ENCODE measurements at places on chromosomes 7 and 10.

- DNase-seq = no peak
Observed at GRCh38 chr10:3122486-3123205, 49.9 kb downstream of the PITRM1 start.

GRCh38 chr10:14407567-14407966, 76.8 kb upstream of the FRMD4A start:
- DNase-seq = no peak

- DNase-seq = no peak
Observed at GRCh38 chr7:37113661-37114355, 334.9 kb downstream of the ELMO1 start.

DNA sequence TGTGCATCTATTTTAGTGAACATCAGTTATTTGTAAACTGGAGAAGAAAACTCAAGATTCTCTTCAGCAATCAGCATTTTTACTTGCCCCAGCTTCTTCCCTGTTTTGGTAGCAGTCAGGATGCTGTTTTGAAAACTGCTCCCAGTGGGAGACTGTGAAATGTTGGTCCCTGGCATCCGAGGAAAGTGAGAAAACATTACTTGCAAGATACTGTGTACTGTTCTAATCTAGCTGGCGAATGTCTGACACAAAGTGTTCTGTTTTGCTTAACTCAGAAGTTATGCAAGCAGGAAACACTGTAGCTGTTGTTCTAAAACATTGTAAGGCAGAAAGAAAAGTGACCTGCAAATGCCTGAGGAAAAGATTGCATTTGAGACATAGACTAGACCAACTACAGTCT, 171.8 kb upstream of the POM121L12 start:
- DNase-seq = no peak

DNA sequence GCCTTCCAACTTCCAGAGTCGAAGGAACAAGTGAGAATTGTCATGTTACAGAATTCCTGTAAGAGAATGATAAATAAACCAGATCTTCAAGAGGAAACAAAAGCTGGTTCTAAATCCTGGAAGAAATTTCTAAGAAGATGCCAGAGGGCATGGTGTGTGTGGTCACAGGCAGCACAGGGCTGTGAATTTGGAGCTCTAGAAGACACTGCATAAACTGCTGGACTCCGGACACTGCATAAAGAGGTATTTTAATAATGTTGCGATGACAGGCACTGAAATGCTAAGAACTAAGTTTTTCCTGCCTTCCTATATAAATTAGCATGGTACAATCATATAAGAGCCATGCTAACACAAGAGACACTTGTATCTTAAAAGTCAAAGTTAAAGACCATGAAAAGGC, 86.0 kb downstream of the LARP4B start:
- no peak for DNase-seq

DNA sequence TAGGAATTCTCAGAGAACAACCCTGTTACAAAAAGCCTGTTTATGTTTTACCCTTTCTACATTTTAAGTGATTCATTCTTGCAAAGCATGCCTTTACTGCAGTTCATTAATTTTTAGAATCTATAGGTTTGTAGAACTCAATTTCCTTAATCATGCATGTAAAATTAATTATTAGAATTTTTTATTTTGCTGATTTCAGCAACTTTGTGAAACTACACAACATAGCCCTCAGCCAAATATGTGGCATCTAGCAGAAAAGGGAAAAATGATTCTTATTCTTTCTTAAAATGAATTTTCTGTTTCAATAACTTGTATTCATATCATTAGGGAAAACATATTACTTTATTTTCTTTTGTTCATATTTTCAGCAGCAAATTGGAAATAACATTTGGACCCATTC, 392.9 kb upstream of the PFKP start:
- DNase-seq = no peak

GRCh38 chr7:94294471-94295131, 100.1 kb upstream of the COL1A2 start:
- no peak for DNase-seq

DNA sequence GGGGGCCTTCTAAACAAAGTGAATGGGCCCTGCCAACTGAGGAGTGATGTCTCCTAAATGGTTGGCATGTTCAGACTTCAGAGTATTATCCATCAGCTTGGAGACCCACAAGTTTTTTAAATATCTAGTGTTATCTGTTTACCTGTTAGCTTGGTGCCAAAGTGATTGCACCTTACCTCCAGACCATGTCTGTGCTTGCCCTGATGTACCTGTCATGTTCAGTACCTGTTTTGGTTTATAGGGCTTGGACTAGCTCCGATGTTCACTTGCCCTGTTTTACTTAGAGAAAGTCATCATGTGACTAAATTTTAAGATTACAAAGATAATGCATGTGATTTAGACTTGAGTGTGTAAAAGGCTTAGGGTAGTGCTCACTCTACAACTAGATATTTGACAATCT, 67.7 kb downstream of the CNNM2 start:
- DNase-seq = no peak

DNA sequence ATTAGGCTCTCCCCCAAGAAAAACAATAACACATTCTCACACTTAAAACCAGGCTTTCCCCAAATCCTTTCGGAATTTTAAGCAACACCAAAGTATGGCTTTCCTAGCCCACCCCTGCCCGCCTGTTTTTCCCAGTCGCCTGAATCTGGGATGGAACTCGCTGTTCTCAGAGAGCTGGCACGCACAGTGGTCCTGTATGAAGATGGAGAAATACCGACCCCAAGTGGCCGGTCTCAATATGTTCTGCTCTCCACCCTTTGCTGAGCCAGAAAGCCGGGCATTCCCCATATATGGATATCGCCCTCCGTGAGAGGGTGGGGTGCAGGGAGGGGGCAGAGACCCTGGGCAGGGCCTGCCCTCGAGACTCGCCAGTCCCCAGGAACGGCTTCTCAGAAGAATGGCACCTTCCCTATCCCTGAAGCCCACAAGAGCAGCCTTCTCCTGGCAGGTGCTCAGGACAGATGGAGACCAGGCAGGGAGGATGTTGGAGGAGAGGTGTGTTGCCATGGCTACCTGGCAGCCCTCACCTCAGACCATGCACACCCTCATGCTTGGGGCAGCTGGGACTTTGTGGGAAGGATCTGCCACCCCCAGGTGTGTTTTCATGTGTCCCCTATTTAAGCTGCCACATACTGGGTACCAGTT, 3.4 kb downstream of the TACR2 start:
- peak; percentile 75 for DNase-seq

DNA sequence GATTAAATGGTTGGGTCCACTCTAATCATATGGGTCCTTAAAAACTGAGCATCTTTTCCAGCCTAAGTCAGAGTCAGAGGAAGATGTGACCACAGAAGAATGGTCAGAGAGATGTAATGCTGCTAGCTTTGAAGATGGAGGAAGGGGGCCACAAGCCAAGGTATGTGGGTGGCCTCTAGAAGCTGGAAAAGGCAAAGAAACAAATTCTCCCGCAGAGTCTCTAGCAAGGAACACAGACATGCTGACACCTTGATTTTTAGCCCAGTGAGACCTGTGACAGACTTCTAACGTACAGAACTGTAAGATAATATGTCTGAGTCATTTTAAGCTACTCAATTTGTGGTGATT, 1.5 kb upstream of the EXOC6 start:
- DNase-seq = no peak

DNA sequence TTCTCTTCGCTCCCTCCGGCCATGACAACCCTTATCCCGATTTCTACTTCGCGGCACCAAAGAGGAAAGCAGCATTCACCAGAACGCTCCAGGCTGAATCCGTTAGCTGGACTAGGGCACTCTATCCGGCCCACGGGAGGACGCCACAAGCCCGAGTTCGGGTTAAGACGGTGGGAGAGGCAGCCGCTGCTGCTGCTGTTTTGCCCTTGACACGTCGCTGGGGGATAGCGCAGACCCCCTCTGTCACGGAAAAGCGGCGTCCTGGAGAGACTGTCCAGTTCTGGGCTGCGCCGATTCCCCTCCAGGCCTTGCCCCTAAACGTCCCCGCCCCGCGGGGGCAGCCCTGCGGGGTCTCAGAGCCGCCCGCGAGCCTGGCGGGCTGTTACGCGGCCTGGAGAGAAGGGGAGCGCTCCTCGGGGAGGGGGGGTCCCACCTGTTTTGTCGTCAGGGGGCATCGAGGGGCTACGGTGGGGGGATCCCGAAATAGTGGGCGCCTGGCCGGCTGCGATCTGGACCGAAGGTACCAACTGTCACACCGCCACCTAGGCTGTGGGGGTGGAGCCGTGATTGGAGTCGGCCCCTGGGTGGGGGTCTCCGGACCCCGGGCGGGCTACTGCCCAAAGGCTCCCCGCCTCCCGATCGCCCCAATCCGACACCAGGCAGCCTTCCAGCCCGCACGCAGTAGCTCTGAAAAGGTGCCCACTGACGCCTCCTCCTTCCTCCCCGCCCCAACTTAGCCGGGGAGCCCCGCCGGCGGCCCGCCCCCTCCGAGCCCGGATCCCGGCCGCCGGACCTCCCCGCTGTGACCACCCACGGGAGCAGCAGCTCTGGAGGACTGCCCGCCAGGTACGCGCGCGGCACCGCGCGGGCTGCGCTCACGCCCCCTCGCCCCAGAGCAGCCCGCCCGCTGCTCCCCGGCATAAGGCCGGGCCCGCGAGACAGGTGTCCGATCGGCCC, 772 bp downstream of the SGMS1 start:
- DNase-seq = peak; percentile 64

GRCh38 chr10:127174866-127175265, 21.5 kb downstream of the INSYN2A start:
- no peak for DNase-seq

Data from thyroid gland (tissue), 4 donors.